ENCODE measurements at places on chromosomes 2 and 18. TPM values are rescaled to one million over a fixed set of nuclear protein-coding genes. Genes with fewer than 3 reads are reported as not detected.

DNA sequence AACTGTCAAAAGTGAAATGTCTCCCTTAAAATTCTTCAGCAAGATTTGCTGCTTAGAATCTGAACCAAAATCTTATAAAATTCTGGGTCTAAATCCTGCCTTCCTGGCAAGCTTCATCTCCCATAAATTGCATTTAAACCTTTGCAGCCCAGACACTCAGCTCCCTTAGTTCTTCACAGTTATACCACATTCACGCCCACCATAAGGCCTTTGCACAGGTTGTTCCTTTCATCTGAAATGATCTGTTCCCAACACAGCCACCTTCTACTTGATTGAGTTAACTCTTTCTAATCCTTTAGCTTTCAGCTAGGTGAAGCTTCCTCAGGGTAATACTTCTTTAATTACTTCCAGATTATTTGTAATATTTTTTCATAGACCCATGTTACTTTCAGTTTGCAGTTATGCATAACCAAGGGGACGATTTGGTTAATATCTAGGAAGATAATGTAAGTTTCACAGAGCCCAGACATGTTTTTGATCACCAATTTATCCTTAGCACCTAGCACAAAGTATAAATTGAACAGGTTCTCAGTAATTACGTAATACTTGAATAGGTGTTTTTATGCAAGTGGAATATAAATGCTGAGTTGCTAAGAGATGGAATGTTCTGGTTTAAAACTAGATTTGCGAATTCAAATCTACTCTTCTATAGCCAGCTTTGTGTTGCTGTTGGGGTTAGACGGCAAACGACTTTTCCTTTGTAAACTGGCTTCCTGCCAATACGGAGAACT lies 779.7 kb upstream of the PKDCC start:
- DNase-seq, result no peak

DNA sequence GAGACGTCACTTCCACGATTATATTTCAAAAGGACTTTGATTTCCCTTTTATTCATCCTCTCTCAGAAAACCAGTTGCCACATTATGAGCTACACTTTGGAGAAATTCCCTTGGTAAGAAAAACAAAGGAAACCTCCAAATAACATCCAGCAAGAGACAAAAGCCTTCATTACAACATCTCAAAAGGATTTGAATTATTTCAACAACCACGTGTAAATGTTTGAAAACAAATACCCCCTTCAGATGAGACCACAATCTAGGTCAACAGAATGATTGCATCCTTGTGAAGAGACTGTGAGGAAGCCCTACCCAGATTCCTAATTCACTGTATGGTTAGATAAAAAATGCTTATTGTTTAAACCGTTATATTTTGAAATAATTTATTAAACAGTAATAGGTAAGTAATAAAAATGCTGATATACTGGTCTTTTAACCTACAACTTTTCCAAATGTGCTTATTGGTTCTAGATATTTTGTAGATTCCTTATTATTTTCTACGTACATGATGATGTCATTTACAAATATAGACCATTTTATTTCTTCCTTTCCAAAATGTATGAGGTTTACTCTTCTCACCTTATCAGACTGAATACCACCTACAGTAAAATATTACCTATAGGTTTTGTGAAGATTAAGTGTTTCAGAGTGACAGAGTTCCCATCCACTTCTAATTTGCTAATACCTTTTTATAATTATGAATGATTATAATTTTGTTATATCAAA lies 922.7 kb upstream of the CHAC2 start:
- DNase-seq, result no peak

GRCh38 chr2:240567872-240568677 lies at the start of gene RNPEPL1:
Gene RNPEPL1 (plus strand): TSS chr2:240568484. CDS start chr2:240568587, 103 bp downstream.
- DNase-seq, result peak; percentile 54

DNA sequence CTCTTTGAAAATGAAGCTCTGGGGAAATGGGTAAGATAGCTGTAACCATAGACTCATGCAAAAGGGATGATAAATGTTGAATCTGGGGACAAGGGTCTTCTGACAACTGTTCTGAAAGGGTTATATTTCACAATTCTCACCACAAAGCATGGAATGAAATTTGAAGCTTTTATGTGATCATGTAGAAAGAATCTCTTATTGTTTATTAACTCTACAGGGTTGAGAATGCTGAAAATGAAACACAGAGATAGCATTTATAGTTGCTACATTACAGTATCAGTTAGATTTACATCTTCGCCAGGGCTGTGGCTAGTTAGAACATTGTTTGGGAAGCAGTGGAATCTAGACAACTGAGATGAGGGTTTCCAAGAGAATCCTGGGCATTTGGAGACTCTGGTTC lies 97.4 kb upstream of the LHCGR start:
- no peak for DNase-seq

- no peak for DNase-seq
These were observed 152.8 kb upstream of the VRK2 start for GRCh38 chr2:57893786-57894185.

GRCh38 chr2:95721726-95722125 lies 129.9 kb downstream of the TRIM43 start:
- no peak for DNase-seq

- no peak for DNase-seq
These were observed 26.8 kb downstream of the MRPL35 start for GRCh38 chr2:86226070-86226469.

DNA sequence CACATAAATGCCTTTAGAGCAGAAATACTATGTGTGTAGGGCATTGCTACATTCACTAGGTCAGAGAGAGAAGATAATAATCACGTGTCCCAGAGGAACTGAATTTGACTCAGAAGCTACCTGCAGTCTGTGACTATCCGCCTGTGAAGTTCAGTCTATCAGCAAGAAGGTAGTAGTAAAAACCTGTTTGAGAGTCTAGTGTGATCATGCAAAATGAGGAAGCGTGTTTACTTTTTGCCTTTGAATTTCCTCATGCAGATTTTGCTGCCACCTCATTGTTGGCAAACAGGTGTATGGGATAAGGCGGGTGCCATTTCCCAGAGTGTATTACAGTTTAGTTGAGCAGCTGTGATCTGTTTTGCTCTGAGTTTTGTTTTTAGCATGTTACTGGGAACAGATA lies 403.9 kb upstream of the FANCL start:
- DNase-seq, result no peak

GRCh38 chr2:205713086-205713485 lies 30.8 kb downstream of the NRP2 start:
- no peak for DNase-seq

DNA sequence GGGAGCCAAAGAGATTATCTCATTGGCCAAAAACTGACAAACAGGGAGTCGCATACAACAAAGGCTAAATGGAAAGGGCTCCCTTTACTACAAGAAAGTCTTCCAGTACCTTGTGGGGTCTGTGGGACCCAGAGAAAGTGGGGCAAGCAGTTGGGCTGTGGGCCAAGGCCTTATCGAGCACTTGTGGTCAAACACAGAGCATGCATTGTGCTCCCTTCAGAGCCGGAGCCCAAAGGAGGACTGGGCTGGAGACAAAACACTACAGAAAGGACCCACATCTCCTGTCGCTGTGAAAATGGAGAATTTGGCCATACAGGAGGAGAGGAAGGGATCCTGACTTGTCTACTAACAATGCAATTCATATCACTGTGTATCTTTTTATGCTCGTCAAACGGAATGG lies 37.1 kb upstream of the SLC1A4 start:
- no peak for DNase-seq

DNA sequence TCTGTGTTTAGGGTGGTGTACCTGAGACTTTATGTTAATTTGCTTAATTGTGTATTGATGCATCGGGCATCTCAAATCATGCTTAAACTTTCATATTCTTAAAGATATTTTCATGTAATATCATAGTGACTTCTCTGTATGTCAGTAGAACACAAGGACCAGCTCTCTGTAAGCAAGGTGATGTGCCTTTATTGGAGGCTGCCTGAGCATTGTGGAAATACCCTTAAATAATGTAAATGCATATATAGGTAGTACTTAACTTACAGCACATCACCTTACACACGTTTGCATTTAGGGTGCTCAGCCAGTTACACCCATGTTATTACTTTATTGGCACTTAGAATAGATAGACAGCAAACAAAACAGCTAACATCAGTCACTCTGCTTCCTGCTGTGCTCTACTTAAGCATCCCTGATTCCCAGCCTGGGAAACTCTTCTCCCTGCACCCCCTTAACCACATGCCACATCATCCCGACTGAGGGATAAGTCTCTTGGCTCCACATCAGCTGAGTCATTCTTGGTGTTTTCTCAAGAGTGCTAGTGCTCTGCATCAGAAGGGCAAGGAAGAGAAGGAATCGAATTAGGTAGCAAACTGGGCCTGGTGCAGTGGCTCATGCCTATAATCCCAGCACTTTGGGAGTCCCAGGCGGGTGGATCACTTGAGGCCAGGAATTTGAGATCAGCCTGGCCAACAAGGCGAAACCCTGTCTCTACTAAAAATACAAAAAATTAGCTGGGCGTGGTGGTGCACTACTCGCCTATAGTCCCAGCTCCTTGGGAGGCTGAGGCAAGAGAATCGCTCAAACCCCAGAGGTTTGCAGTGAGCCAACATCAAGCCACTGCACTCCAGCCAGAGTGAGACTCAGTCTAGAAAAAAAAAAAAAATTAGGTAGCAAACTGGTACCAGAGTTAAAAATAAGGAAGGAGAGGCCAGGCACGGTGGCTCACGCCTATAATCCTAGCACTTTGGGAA lies 108.7 kb downstream of the MAP3K20 start:
- DNase-seq, result no peak

DNA sequence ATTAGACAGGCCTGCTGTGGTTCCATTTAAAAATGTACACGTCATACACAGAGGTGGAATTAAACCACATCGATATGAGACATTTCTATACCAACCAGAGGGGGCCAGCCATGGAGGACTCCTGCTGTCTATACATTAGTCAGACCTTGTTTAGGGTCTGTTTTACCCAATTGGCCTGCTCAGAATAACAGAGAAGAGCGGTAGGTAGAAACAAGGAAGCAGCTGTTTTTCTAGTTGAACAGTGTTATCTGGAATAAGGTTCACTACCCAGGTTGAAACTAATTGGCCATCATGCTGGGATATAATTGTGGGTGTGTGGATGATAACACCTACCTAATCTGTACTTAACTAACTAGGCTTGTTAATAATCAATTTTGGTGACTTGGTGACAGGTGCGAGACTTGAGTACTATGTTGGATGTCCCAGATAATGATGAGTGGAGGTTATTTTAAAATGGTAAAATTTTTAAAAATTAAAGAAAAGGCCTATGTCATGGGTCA lies 47.5 kb downstream of the RHBDD1 start:
- DNase-seq, result no peak

GRCh38 chr2:36561237-36561944 lies 36.6 kb downstream of the FEZ2 start:
- no peak for DNase-seq

GRCh38 chr2:34892766-34893165 lies 1293.7 kb upstream of the FAM98A start:
- DNase-seq, result no peak

DNA sequence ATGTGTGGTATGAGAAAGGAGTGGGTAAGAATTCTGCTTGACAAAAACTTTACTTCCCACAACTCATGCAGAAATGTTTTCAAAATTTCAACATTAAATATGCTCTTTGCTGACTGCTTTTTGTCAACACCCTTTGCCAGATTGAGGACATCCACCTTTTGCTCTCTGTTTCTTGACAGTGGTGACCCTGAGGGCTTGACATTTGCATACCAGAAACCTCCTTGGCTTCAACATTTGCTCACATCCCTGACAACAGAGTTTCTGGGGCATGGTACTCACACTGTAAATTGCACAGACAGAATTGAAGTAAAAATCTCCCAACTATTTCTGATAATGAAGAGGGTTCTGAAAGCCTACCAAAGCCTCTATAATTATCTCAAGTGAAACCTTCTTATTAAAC lies 95.7 kb downstream of the RND3 start:
- DNase-seq, result no peak

DNA sequence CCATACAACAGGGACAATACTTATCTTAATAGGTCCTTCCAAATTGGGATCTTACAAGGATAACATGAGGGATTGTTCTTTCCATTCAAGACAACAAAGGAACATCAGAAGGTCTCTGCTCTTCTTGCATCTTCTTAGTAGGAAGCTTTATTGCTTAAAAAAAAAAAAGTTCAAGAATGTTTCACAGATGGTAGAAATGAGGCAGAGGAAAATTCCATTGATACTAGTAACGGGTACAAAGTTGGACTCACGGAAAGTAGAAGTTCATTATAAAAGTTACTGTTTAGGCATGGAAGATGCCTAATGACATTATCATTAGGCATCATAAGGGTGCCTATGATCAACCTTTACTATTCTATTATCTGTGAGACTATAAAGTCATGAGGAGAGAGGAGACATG lies 136.2 kb downstream of the LAMA3 start:
- DNase-seq, result no peak

DNA sequence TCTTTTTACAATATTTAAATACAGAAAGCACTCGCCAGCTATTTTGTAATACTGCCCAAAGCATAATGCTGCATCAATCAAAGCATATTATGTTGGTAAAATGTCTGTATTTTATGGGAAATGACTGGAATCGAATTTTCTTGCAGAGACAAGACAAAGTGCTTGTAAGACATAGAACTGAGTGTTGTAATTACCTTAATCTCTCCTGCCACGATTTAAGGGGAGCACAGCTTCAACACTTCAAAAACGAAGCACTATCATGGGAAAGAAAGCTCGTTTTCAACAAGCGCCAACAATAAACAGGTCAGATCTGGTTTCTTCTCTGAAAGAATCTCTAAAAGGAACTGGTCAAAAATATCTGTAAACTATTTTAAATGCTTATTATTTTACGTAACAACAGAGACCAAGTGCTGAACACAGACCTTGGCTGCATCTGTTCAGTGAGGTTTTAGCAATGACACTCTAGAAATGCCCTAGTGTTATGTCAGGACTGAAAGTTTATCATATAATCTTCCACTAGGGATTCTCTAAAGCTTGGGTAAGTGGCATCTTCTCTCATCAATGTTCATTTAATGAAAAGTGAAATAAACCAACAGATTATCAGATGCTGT lies 19.0 kb downstream of the RND3 start:
- no peak for DNase-seq

DNA sequence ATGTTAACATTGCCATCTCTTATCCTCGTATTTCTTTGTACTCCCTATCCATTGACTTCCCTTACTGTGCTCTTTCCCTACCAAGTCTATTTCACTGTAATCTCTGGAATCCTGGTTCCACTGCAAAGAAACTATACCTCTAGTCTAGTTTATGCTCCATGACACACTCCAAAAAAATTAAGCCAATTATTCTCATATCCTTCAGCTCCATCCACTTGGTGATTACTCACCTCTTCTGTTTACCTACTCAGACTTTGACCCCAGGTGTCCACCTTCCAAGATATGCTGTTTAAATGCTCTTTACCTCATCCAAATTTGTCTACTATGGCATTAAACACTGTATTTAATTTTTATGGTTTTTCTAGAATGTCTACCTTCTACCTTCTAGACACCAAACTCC lies 137.9 kb downstream of the ATAD2B start:
- DNase-seq, result no peak

The ALK gene
- total RNA-seq, result 0.14 TPM

The CFC1 gene
- total RNA-seq, result not detected

The MAP4K3 gene
- 37.1 TPM for total RNA-seq

The DCDC2C gene
- not detected for total RNA-seq

The CFAP65 gene
- not detected for total RNA-seq

The ANKRD53 gene
- total RNA-seq, result 0.33 TPM

The AGXT gene
- not detected for total RNA-seq

The GPC1 gene
- 187 TPM for total RNA-seq

The MLPH gene
- total RNA-seq, result 73.5 TPM

The CCDC141 gene
- 208 TPM for total RNA-seq
